Adrenal gland (tissue), 19 donors: ENCODE measurements at places on chromosomes 13 and 19. TPM values are rescaled to one million over a fixed set of nuclear protein-coding genes. Genes with fewer than 3 reads are reported as not detected.

DNA sequence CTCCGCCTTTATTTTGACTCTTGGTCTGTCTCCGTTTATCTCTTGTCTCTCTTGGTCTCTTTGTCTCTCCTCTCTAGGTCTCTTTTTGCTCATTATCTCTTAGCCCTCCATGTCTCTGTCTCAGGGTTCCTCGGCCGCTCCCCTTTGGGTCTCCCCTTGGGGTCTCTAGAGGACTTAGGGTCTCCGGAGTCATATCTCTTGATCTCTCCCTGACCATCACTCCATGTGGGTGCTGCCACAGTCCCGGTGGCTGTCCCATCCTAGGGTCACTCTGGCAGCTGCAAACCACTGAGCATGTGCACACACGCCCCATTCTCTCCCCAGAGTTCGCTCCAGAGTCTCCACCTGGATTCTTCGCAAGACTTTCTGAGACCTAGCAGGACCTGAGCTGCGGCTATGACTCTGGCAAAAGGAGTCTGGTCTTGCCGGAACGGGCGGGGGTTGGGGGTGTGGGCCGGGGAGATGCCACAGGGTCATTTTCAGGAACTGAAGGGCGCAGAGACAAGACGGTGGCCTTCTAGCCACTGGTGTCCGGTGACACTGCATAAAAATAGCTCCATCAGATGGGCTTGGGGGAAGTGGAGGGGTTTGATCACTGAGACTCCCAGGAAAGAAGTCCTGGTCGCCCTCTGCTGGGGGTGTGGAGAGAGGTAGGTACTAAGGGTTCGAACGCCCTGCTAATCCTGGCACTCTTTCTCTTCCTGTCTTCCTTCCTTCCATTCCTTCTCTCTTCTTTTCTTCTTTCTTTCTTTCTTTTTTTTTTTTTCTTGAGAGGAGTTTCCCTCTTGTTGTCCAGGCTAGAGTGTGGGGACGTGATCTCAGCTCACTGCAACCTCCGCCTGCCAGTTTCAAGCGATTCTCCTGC lies 1.2 kb upstream of the KCNA7 start:
- H3K4me1 ChIP-seq = no peaks in the 10 kb centered on the region
- no peaks in the 10 kb centered on the region for H3K36me3 ChIP-seq
- H3K27me3 ChIP-seq = peaks cover 43% of the 10 kb centered on the region
- H3K27ac ChIP-seq = no peak overlapping the region
- DNase-seq = no peak
- no peak overlapping the region for H3K4me3 ChIP-seq

EGLN2 gene
- total RNA-seq = 102 TPM

DNA sequence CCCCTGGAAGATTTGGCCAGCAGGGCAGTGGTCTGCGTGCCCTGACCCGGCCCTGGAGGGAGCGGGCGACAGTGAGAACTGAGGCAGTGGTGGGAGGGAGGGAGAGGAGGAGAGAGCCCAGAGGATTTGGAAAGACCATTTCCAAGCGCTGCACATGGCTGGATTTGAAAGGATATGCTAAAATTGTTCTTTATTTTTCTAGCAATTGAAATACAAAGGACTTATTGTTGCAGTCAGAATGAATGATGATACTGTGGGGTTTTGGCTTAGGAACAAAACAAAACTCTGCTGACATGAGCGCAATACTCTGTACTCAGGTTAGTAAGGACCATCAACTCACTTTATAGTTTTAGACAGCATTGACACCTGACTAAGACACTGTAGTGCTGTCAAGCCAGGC lies 69.5 kb downstream of the TNFRSF19 start:
- H3K36me3 ChIP-seq = no peaks in the 10 kb centered on the region
- H3K4me3 ChIP-seq = no peak overlapping the region
- H3K27ac ChIP-seq = no peak overlapping the region

LRG1 gene
- total RNA-seq = 1.1 TPM

DNA sequence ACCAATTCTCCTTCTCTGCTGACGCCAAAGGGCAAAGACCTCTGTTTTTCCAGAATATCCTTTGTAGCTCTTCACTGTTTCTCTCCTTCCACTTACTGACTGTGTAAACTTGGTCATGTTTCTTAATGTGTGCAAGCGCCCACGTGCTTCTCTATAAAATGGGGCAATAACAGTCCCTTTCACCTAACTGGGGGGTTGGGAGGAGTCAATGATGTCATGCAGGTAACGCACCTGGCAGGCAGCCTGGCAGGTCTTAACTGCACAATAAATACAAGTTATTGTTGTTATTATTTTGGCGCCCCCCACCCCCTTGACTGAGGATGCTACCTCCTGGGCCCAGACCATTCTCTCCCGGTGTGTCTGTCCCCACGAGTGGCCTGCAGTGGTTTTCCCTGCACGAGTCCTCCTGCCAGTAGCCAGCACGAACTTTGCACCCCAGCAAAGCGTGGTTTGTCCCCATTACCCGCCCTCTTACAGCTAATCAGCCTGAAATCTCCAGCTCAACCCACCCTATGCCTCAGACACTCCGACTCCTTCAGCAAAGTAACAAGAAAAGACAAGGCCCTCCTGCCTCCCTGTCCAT lies 5.3 kb downstream of the SBSN start:
- no peaks in the 10 kb centered on the region for H3K36me3 ChIP-seq
- no peak overlapping the region for H3K4me3 ChIP-seq
- no peak for DNase-seq
- H3K4me1 ChIP-seq = no peaks in the 10 kb centered on the region
- no peaks in the 10 kb centered on the region for H3K27me3 ChIP-seq

GRCh38 chr13:49021953-49022352 lies 46.2 kb downstream of the FNDC3A start:
- no peaks in the 10 kb centered on the region for H3K27me3 ChIP-seq
- no peaks in the 10 kb centered on the region for H3K36me3 ChIP-seq
- DNase-seq = no peak

DNA sequence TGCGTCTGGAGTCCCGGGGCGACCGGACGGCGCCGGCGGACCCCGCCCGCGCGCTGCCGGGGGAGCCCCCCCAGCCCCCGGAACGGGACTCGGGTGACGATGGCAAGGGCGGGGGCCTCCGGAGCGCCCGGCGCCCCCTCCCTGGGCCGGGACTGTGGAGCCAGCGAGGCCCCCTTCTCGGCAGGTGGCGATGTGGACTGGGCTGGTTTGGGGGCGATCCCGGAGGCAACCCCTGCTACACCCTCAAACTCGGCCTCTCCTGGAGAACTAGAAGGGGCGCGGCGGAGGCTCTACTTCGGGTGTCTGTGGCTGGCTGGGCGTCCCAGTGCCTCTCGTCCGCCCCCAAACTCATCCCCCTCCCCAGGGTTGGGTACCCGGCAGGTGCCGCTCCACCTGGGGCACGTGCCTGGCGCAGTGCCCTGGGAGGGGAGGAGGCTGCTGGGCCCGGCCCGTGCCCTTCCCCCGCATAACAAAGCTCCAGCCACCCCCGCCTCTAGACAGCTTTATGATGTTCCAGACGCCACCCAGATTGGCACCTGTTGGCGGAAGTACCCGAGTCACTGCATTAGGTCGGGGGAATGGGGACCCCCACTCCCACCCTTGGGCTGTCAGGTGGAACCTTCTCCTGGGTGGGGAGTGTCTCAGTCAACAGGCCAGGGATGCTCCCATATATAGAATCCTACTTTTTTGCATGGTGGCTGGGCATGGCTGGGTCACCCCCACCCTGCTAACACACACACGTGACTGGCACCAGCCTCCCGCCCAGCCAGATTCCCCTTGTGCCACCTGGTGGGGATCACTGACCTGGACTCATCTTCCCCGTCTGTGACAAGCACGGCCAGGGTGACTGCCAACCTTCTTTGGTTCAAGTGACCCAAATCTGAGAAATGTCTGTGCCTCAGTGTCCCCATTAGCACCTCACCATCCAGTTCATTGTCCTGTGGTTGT lies 722 bp downstream of the PKN1 start:
- no peaks in the 10 kb centered on the region for H3K27me3 ChIP-seq
- H3K36me3 ChIP-seq = no peaks in the 10 kb centered on the region

DNA sequence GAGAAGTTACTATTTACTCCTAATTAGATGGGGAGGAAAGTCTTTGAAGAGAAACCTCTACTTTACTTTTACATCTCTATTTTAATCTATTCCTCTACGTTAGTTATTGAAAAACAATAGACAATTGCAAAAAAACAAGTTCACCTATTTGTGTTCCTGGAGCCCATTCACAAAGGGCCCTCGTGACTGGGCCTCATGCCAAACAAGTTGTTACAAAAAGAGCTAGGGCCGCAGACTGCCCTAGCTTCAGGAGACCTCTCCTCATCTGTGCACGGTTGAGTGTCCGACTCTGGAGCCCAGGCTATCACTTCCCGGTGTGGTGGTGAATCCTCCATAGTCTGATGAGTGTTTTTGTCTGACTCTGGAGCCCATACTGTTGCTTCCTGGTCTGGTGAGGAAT lies 190.9 kb downstream of the ZNF486 start:
- H3K36me3 ChIP-seq = no peaks in the 10 kb centered on the region
- H3K4me1 ChIP-seq = no peaks in the 10 kb centered on the region
- H3K27me3 ChIP-seq = no peaks in the 10 kb centered on the region
- no peak overlapping the region for H3K27ac ChIP-seq
- DNase-seq = no peak
- H3K4me3 ChIP-seq = no peak overlapping the region

DNA sequence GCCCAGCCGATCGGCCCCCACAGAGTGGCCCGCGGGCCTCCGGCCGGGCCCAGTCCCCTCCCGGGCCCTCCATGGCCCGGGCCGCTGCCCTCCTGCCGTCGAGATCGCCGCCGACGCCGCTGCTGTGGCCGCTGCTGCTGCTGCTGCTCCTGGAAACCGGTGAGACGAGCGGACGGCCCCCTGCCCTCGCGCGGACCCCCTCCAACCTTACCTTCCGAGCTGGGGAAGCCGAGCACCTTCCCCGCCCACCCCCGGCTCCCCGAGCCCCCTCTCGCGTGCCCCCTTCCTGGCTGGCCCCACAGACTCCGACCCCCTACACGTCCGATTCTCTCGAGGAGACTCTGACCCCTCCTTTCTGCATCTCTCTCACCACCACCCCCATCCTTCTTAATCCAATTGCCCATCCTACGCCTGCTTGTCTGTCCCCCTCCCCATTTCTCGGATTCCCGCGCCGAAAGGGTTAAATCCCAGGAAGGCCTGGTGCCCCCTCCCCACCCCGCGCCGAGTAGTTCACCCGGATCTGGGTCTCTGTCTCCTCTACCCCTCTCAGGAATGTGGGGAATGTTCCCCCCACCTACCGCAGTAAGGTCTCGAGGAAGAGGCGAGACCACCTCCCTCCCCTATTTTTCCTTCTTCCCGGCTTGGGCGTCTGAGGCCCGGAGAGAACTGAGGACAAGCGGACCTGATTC lies 502 bp downstream of the NECTIN2 start:
- H3K4me3 ChIP-seq = peak overlapping the region; percentile 97
- DNase-seq = peak; percentile 62
- peaks cover 38% of the 10 kb centered on the region for H3K4me1 ChIP-seq
- peak overlapping the region; percentile 98 for H3K27ac ChIP-seq
- H3K36me3 ChIP-seq = no peaks in the 10 kb centered on the region

PRDX2 gene
- total RNA-seq = 780 TPM

- H3K4me3 ChIP-seq = no peak overlapping the region
- H3K27me3 ChIP-seq = no peaks in the 10 kb centered on the region
- H3K36me3 ChIP-seq = no peaks in the 10 kb centered on the region
Observed at GRCh38 chr19:16202320-16203255, 4.9 kb downstream of the AP1M1 start.

DNA sequence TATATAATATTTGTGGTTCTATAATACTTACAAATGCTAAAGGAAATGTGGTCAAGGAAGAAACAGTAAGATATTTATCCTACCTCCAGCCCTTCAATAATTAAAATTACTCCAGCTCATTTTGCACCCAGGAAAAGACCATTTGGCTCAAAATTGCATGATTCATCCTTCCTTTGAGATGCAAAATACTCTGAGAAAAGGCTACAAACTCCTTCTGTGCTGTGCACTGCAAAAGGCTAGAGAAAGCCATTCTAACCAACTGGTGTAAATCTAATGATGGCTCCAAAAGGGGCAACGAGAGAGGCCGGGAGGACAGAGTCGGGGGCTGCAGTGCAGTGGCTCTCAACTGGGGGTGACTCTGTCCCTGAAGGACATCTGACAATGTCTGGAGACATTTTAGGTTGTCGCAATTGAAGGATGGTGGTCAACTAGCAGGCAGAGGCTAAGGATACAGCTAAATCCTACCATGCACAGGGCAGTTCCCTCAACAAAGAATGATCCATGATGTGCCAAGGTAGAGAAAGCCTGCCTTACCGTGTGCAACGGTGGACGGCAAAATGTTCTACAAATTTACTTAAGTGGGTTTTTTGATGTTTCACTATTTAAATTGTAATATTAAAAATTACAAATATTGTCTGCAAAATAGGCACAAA lies 32.6 kb downstream of the SLC7A1 start:
- H3K4me1 ChIP-seq = no peaks in the 10 kb centered on the region
- no peak overlapping the region for H3K27ac ChIP-seq
- no peaks in the 10 kb centered on the region for H3K27me3 ChIP-seq

SOHLH2 gene
- not detected for total RNA-seq

NPAS1 gene
- 0.31 TPM for total RNA-seq

CEACAM7 gene
- total RNA-seq = not detected

DNA sequence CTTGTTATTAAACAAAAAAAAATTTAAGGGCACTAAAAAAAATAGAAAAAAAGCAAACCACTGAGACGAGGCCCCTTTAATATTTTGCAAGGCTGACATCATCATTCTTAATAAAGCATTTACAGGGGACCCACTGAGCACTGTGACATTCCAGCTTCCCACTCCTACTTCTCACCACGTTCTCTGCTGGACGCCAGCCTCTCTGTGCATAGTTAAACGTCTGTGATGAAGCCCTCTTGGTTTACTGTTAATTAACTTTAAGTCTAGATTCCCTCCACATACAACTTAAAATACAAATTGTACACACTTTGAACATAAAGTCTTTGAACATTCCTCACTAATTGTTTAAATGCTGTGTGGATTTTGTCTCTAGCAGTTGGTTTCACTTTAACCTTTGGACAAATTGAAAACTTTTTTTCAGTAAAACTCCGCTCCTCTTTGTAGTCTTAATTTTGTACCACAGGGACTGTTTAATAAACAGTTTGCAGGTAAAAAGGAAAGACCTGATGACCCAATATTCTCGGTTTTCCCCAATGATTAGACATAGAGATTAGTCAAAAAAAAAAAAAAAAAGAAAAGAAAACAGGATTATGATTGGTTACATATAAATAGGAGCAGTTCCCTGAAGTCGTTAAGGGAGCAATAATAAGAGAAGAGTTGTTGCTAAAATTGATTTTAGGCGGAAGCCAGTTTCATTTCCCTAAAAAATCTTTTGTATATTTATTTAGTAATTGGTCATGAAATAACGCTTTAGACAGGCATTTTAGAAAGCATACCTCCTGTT lies 219.8 kb downstream of the MZT1 start:
- H3K4me1 ChIP-seq = no peaks in the 10 kb centered on the region
- no peaks in the 10 kb centered on the region for H3K27me3 ChIP-seq
- no peak overlapping the region for H3K27ac ChIP-seq
- H3K4me3 ChIP-seq = no peak overlapping the region
- H3K36me3 ChIP-seq = no peaks in the 10 kb centered on the region

GRCh38 chr19:23882493-23882892 lies 32.2 kb upstream of the ZNF726 start:
- no peak for DNase-seq
- no peak overlapping the region for H3K4me3 ChIP-seq
- H3K4me1 ChIP-seq = no peaks in the 10 kb centered on the region
- no peaks in the 10 kb centered on the region for H3K36me3 ChIP-seq
- no peak overlapping the region for H3K27ac ChIP-seq
- H3K27me3 ChIP-seq = no peaks in the 10 kb centered on the region

GRCh38 chr13:57925751-57926150 lies 294.2 kb downstream of the PCDH17 start:
- H3K27ac ChIP-seq = no peak overlapping the region
- H3K4me3 ChIP-seq = no peak overlapping the region
- H3K27me3 ChIP-seq = no peaks in the 10 kb centered on the region

GRIK5 gene
- total RNA-seq = 4.1 TPM

GRCh38 chr13:86569119-86569518 lies 769.9 kb upstream of the SLITRK6 start:
- no peak for DNase-seq
- H3K4me1 ChIP-seq = no peaks in the 10 kb centered on the region
- H3K27me3 ChIP-seq = no peaks in the 10 kb centered on the region
- no peak overlapping the region for H3K4me3 ChIP-seq
- no peak overlapping the region for H3K27ac ChIP-seq
- no peaks in the 10 kb centered on the region for H3K36me3 ChIP-seq
